ENCODE measurements at places on chromosomes 2 and 18. TPM values are rescaled to one million over a fixed set of nuclear protein-coding genes. Genes with fewer than 3 reads are reported as not detected.

SERPINB2 gene
- total RNA-seq: 0.60 TPM

- DNase-seq: no peak
These were observed 179.3 kb downstream of the SNTG2 start for GRCh38 chr2:1129982-1130381.

GRCh38 chr2:237192881-237193280 is 107.2 kb downstream of the COPS8 start:
- DNase-seq: no peak

RAPGEF4 gene
- total RNA-seq: 0.62 TPM

SP9 gene
- total RNA-seq: not detected

GPAT2 gene
- not detected for total RNA-seq

SKA1 gene
- total RNA-seq: 2.6 TPM

GRCh38 chr18:70418546-70419311 is 129.9 kb downstream of the SOCS6 start:
- peak; percentile 27 for DNase-seq

DNA sequence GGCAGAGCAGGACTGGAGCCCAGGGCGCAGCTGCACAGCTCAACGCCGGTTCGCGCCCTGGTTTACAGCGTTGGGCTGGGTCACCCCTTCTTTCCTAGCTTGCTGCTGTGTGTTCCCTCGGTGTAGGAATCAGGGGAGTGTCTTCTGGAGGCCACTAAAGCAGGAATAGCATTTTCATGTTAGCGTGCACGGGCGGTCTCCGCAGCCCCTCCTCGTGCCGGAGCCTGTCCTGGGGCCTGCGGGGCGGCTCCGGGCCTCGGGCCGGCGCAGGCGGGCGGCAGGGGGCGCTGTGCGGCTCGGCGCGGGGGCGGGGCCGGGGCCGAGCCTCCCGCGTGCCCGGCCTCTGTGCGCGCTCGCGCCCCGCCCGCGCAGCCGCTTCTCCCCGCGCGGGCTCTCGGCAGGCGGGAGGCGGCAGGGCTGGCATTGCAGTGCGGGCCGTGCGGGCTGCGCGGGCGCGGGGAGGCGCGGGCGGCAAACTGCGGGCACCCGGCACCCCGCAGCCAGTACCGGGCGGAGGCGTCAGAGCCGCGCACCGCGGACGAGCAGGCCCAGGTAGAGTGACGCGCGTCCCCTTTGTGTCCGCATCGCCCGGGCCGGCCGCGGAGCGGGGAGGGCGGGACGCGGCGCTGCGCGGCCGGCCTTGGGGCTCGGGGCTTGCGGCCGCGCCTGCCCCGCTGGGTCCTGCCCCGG is at the start of gene RNF144A:
RNF144A (plus strand) TSS at position 342 of the 690 bp plus-strand sequence. CDS start 79,515 bp downstream, outside the sequence.
- no peak for DNase-seq

- peak; percentile 44 for DNase-seq
These were observed 66.7 kb upstream of the HAAO start for GRCh38 chr2:42859006-42859552.
